Activated CD4-positive, alpha-beta T cell treated with anti-CD3 and anti-CD28 coated beads, Interleukin-2, amount 50 U/mL, for 24 hours (primary cell): ENCODE measurements at places on chromosomes 6 and 20.

GRCh38 chr6:112044856-112045255 is 9.0 kb upstream of the CCN6 start:
- DNase-seq: no peak

DNA sequence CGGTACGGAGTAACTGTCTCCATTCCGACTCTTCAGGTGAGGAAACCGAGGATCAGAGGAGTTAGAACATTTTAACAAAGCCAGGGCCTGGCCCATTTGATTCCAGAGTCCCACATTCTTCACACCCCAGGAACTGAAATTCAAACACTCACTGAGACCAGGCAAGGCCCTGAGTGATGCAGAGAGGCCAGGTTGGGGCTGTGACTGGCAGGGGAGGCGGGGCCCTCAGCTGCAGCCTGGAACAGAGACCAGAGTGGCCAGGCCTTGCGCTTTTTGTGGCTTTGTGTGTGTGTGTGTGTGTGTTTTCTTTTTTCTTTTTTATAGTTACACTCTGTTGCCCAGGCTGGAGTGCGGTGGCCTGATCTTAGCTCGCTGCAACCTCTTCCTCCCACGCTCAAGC is 57.2 kb downstream of the BCAS4 start:
- DNase-seq: no peak

DNA sequence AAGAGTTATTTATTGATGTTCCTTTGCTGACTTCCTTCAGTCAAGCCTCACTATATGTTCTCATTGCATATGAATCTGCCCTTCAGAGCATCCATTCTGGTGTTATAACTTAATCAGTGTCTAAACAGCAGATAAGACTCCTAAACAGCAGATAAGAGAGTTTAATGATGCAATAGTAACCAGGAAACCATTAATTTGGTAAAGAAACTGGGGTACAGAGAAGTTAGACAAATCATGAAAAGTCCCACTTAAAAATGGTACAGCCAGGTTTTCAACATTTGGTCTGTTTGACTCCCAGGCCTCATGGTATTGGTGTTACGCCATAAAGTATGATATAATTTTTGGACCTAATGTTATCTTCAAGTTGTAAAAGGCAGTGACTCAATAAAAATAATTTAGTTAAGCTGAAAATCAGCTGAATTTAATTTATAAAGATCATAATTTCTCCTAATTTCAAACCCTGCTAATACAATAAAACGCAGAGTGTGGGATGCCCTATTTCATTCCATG is 127.4 kb upstream of the DST start:
- no peak for DNase-seq

GRCh38 chr6:135182071-135183001 is 1.2 kb downstream of the MYB start:
- DNase-seq: no peak

DNA sequence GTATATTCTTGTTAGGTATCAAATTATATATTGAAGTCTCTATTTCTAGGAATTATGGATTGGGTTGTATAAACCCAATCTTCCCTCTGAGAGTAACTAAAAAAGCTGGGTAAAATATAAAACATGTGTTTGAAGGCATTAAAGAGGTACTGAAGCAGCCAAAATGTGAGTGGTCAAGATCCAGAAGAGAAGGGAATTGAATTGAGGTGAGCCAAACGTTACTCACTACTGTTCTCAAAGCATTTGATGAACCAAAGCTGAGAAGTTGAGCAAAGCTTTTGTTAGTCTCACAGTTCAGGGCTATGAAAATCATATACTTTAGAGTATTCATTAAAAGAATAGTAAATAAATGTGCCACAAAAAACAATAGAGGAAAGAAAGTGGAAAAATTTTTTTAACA is 365.8 kb downstream of the BCKDHB start:
- no peak for DNase-seq

DNA sequence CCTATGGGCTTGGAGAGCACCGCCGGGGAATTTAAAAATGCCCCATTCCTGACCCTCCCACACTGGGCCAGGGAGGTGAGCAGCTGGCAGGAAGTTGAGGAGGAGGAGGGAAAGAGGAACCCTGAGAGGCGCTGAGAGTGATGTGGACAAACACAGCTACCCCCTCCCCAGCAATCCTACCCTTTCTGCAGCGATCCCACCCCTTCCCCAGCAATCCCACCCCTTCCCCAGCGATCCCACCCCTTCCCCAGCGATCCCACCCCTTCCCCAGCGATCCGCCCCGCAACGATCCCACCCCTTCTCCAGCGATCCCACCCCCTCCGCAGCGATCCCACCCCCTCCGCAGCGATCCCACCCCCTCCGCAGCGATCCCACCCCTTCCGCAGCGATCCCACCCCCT is 111.6 kb downstream of the SYCP2 start:
- DNase-seq: no peak

GRCh38 chr6:168278904-168279303 is 40.7 kb downstream of the DACT2 start:
- no peak for DNase-seq

- DNase-seq: no peak
These were observed 63.0 kb upstream of the TXNDC5 start for GRCh38 chr6:7973584-7973983.

DNA sequence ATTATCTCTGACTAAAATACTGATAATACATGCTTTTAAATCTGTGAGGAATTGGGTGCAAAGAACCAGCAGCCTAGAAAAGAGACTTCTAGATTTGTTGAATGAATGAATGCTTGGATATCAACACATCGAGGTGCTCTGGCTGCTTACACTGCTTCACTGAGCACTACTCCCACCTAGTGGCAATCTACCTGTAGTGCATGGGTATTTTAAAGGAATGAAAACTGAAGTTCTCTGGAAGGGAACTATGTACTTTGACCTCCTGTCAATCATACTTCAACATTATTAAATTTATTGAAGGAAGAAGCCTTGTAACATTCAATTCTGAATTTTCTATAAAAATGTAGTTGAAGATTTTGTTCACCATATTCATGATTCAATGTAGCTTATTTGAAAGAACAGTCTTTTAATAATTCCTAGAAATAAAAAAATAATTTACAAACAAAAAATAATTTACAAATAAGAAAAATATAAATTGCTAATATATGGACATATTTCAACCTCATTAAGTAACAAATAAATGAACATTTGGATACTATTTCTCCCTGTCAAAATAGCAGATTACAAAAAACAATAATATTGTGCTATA is 111.2 kb upstream of the MMS22L start:
- no peak for DNase-seq

DNA sequence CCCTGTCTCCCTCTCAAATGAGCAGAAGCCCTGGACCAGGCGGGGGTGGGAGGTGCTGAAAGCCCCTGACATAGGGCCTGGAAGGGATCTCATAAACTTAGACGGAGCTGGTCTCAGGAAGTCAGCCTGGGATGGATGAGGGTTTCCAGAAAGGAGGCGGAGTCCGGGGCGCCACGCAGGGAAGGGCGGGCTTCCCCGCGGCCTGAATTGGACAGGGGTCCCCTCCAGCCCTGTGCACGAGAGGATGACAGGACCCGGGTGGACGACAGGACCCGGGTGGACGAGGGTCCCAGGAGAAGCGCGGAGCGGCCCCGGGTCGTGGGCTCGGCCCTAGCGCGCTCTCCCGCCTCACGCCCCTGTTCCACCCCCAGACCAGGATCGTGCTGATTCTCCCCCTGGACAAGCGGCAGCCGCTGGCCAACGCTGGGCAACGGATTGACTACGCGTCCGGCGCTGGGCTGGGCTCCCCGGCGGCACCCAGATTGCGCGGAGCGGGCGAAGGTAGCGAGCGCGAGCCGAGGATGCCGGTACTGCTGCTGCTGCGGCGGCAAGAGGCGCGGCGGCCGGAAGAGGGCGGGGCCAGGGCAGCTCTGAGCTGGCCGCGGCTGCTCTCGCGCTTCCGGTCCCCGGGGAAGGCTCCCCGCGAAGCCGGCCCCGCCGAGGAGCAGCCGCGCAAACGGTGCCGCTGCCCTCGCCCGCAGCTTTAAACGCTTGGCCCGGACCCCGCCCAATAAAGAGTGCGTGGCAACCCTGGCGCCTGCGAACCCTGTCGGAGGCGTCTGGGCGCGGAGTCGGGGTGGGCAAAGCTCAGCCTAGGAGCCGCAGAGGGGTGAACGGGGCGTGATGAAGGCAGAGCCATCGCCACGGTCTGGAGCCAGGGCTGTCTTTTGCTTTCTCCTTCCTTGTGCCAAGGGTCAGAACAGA is 1.3 kb downstream of the C20orf144 start:
- peak; percentile 74 for DNase-seq

- DNase-seq: no peak
These were observed 134.0 kb upstream of the SNX9 start for GRCh38 chr6:157688960-157689599.

- DNase-seq: no peak
These were observed 23.8 kb upstream of the HELZ2 start for GRCh38 chr20:63597651-63598478.

DNA sequence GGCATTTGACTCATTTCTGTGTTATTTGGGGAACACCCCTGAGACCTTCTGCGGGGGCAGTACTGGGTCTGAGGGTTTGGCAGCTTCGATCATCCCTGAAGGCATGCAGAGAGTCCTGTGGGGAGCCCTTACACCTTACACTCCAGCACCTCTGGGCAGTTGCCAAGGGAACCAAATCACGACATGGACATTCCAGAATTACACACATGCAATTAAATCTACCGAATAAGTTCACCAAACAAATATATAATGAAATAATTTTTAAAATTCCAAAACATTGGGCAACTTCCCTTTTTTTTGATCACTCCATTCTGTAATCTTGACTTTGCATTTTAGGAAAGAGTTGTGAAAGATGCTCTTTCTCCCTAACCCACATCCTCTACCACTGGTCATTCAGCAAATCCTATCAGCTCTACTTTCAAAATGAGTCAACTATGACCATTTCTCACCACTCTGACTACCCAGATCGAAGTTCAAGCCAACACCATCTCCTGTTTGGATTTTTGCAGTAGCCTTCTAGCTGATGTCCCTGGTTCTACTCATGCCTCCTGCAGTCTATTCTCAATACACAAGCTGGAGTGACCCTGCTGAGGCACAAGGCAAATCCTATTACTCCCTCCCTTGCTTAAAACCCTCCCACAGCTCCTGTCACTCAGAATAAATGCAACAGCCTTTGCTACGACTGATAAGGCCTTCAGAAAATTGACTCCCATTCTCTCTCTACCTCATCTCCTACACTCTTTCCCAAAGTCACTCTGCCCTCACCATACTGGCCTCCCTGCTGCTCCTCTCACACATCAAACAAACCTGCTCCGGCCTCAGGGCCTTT is 533.3 kb downstream of the HACE1 start:
- DNase-seq: no peak

- no peak for DNase-seq
These were observed 212.3 kb upstream of the ZNF217 start for GRCh38 chr20:53805895-53806384.

GRCh38 chr6:122476131-122476530 is 4.5 kb upstream of the SERINC1 start:
- DNase-seq: no peak

DNA sequence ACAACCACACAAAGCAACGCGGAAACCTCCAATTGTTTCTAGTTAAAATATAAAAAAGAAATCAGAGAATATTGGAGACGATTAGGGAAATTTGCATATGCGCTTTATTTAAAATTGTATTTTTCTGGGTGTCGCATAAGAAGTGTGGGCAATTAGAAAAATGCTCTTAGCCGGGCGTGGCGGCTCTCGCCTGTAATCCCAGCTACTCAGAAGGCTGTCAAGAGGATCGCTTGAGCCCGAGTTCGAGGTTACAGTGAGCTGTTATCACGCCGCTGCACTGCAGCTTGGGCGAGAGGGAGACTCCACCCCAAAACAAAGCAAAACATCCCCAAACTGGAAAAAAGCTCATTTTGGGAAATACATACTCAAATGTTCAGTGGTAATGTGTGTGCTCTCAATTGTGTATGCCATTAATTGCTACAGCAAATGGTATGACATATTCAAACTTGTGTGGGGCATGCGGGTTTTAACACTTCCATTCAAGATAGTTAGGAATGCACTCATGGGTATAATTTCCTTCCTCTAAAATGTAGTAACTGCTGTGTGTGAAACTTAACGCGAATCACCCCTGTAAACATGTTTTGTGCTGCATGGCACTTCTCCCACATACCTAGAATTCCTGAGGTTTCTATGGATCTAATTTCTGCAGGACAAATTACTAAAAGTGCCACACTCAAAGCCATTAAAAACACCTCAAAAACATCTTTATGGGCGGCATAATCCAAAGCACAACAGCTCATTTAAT is 54.7 kb upstream of the HFE start:
- DNase-seq: no peak

GRCh38 chr6:157445277-157446009 is 64.5 kb downstream of the ZDHHC14 start:
- DNase-seq: no peak

GRCh38 chr6:124430740-124431318 is 531.4 kb upstream of the RNF217 start:
- no peak for DNase-seq

- no peak for DNase-seq
These were observed 150.5 kb downstream of the SLC16A10 start for GRCh38 chr6:111237852-111238251.

DNA sequence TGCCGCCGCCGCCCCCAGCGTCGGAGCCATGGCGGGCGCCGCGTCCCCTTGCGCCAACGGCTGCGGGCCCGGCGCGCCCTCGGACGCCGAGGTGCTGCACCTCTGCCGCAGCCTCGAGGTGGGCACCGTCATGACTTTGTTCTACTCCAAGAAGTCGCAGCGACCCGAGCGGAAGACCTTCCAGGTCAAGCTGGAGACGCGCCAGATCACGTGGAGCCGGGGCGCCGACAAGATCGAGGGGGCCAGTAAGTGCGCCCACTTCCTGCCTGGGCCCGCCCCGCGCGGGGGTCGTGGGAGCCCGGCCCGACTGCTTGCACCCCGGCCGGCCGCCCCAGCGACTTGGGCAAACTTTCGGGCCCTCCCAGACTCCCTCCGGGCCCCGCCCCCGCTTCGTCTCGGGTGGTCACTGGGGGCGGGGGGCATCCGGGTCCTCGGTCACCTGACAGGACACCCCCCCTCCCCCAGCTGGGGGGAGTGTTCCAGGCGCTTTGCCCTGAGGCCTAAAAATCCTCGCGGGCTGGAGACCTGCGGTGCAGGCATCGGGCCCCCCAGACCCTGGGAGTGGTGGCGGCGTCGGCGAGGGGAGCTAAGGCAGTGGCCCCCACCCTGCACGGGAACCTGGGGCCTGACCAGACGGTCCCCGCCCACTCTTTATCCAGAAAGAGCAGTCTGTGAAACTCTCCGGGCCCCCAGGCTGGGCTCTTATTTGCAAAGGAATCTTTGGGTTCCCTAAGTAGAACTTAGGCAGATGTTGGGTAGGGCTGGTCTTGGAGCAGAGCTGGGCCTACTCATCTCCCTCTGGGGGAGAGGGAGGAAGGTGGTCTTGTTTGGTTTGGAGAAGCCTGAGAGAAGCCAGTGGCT is 501 bp downstream of the PLCG1 start:
- no peak for DNase-seq

- no peak for DNase-seq
These were observed 29.0 kb downstream of the PDYN start for GRCh38 chr20:1964659-1965405.
